Smooth muscle cell of the pulmonary artery (primary cell): ENCODE measurements at places on chromosomes 7 and 10. TPM values are rescaled to one million over a fixed set of nuclear protein-coding genes. Genes with fewer than 3 reads are reported as not detected.

KIF20B gene
- total RNA-seq, result 2.6 and 6.8 TPM in 2 replicates

PNLIPRP1 gene
- not detected in 2 replicates for total RNA-seq

PKD1L1 gene
- total RNA-seq, result 0.07 TPM in 2 replicates

MINDY4 gene
- 5.7 and 7.9 TPM in 2 replicates for total RNA-seq

CHCHD1 gene
- 9.2 and 12.7 TPM in 2 replicates for total RNA-seq

ATOH7 gene
- total RNA-seq, result 0.07 TPM in 1 of 2 replicates, not detected in the other

VKORC1L1 gene
- total RNA-seq, result 23.9 and 27.6 TPM in 2 replicates

PTPN20 gene
- 3.8 and 4.5 TPM in 2 replicates for total RNA-seq

CEP55 gene
- 5.5 and 12.3 TPM in 2 replicates for total RNA-seq

PPP1R9A gene
- 0.07 and 0.78 TPM in 2 replicates for total RNA-seq
